Natural killer cell (primary cell): ENCODE measurements at places on chromosomes 2 and 18. TPM values are rescaled to one million over a fixed set of nuclear protein-coding genes. Genes with fewer than 3 reads are reported as not detected.

DNA sequence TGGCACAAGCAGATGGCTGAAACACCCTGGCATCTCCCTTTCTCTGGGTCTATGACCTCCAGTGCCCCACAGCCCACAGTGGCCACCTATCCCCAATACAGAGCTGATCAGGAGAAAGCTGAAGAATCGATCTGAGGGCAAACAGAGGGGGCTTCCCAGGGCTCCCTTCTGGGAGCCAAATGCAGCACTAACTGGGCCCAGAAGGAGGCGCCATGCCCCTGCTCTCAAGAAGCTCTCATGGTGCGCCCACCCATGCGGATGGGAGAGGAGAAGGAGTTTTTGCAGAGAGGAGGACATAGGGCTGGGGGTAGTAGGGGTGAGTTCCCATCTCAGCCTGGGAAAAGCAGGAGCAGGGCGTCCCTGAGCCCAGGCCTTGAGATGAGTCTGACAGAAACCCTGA, 787.3 kb upstream of the RAB6C start:
- no peaks in the 10 kb centered on the region for H3K4me1 ChIP-seq
- no peak overlapping the region for H3K4me3 ChIP-seq
- no peak overlapping the region for H3K27ac ChIP-seq
- H3K27me3 ChIP-seq = no peaks in the 10 kb centered on the region
- no peak for DNase-seq

DNA sequence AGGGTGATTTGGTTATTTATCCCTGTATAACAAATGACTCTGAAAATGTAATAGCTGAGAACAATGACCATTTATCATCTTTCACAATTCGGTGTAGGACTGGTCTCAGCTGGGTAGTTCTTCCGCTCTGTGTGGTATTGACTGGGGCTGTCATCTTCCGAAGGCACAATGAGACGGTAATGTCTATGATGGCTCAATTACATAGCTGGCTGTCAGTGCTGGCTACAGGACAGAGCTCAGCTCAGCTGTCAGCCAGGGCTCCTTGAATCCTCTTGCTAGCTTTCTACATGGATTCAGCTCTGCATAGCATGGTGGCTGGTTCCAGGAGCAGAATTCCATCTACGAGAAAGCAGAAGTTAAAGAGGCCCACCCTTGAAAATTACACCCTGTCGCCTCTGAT, 483.8 kb downstream of the TDRD15 start:
- no peaks in the 10 kb centered on the region for H3K27me3 ChIP-seq
- H3K4me3 ChIP-seq = no peak overlapping the region
- H3K27ac ChIP-seq = no peak overlapping the region
- no peaks in the 10 kb centered on the region for H3K36me3 ChIP-seq

EFR3B gene
- total RNA-seq = 0.05 TPM

DNA sequence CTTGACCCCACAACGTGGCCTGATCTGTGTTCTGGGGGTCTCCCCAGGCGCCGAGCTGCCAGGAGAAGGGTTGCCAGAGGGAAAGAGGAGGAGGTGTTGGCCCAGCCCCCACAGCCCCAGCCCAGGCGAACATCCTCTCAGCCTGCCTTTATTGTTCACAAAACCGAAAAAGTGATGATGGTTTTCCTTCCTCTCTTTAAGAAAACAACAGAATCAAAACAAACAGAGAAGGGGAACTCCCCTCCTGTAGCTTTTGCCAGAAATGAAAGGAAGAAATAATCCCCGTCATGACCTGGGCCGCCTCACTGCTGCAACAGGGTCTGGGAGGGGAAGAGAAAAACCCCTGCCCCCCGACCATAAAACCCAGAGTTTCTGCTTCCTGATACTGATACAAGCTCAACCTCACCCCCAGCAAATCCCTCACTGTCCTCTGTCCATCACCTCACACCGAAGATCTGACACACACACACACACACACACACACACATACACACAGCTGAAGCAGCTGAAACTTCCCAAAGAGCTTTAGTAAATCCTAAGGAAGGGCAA, 52.0 kb downstream of the ZFP36L2 start:
- H3K4me3 ChIP-seq = peak overlapping the region; percentile 8
- peak overlapping the region; percentile 94 for H3K27ac ChIP-seq
- peaks cover 96% of the 10 kb centered on the region for H3K4me1 ChIP-seq
- no peaks in the 10 kb centered on the region for H3K27me3 ChIP-seq
- H3K36me3 ChIP-seq = no peaks in the 10 kb centered on the region

- no peak overlapping the region for H3K27ac ChIP-seq
- peaks cover 24% of the 10 kb centered on the region for H3K4me1 ChIP-seq
- peaks cover 6% of the 10 kb centered on the region for H3K36me3 ChIP-seq
Observed at GRCh38 chr2:232300894-232301387, 77.6 kb upstream of the ALPP start.

CYRIA gene
- total RNA-seq = 37.4 TPM

VIT gene
- total RNA-seq = 1.9 TPM

- no peak overlapping the region for H3K4me3 ChIP-seq
- no peak overlapping the region for H3K27ac ChIP-seq
- H3K36me3 ChIP-seq = no peaks in the 10 kb centered on the region
- H3K4me1 ChIP-seq = no peaks in the 10 kb centered on the region
- peaks cover 3% of the 10 kb centered on the region for H3K27me3 ChIP-seq
Observed at GRCh38 chr2:82853299-82853698, 1605.8 kb downstream of the SUCLG1 start.

DNA sequence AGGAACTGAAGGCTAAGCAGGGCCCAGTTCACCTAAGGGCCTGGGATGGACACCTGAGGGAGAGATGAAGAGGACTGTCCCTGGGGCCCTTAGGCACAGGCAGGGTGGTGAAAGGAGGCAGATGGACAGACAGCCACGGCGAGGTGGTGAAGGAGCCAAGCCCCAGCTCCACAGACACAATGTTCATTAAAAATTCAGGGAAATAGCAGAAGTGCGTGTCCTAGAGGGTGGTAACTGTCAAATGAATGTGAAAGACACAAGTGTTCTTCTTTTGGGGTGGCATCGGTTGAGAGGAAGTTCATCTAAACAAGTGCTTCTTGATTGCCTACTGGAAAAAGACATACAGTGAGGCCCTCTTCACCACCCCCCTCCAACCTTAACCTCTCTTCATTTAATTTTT, 76.2 kb upstream of the SIX2 start:
- no peaks in the 10 kb centered on the region for H3K4me1 ChIP-seq
- H3K27me3 ChIP-seq = no peaks in the 10 kb centered on the region
- no peak overlapping the region for H3K4me3 ChIP-seq
- no peaks in the 10 kb centered on the region for H3K36me3 ChIP-seq
- no peak overlapping the region for H3K27ac ChIP-seq
- DNase-seq = no peak

GRCh38 chr2:221235941-221236340, 336.2 kb downstream of the EPHA4 start:
- no peaks in the 10 kb centered on the region for H3K4me1 ChIP-seq
- H3K27me3 ChIP-seq = no peaks in the 10 kb centered on the region
- H3K36me3 ChIP-seq = no peaks in the 10 kb centered on the region
- DNase-seq = no peak
- H3K4me3 ChIP-seq = no peak overlapping the region
